ENCODE measurements at places on chromosomes 1 and 21.
A peak's percentile ranks its signal among the peaks of the same experiment; 100 is the strongest.

DNA sequence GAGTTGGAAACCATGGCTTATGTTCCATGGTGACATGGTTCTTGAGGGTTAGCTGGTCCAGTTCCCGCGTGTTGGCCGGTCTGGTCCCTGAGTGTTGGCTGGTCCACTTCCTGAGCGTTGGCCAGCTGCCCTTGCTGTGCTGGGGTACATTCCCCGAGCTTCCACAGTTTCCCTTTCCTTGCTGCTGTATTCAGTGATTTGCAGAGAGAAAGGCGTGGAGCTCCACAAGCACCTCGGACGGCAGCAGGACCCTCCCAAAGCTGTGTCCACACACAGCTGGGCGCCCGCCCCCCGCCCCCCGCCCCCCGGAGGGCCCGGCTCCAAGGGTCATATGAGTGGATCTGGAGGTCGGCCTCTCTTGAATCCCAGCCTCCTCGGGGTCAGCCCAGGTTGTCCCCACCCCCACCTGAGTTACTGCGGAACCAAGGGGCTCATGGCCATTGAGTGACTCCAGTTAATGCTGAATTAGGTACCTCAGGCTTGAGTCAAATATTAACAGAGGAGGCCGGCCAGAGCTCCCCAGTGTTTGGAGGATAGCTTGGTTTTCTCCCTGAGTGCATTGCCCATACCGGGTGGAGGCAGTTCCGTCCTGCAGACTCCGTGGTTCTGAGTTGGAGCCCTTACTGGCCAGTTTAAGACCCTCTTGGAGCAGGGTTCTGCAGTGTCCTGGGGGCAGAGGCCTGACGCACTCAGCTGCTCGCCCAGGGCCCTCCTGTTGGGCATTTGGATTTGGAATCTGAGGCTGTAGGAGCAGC is 18.4 kb downstream of the COL18A1 start:
- no peak for DNase-seq

DNA sequence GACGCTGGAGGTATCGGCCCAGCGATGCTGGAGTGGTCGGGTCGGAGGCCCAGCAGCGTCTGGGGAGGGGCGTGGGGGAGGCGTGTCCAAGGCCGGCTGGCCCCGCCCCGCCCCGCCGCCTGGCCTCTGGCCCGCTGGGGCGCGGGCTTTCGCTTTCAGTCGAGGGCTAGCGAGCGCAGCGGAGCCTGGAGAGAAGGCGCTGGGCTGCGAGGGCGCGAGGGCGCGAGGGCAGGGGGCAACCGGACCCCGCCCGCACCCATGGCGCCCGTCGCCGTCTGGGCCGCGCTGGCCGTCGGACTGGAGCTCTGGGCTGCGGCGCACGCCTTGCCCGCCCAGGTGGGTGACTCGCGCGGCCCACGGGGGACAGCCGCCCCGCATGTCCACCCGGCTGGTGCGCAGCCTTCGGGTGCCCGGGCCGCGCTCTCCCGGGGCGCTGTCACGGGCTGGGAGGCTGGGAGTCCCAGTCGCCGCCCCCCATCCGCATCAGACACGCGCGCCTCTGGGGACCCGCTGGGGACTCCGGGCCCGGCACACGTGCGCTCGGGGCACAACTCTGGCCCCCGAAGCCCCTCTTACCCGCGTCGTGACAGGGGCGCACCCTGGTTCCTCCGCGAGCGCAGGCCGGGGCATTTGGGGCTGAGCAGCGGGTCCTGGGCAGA is at the start of gene TNFRSF1B:
Gene TNFRSF1B (plus strand): TSS at position 158 of the 659 bp plus-strand sequence. CDS start 101 bp downstream, at position 259.
- DNase-seq, result peak; percentile 67

DNA sequence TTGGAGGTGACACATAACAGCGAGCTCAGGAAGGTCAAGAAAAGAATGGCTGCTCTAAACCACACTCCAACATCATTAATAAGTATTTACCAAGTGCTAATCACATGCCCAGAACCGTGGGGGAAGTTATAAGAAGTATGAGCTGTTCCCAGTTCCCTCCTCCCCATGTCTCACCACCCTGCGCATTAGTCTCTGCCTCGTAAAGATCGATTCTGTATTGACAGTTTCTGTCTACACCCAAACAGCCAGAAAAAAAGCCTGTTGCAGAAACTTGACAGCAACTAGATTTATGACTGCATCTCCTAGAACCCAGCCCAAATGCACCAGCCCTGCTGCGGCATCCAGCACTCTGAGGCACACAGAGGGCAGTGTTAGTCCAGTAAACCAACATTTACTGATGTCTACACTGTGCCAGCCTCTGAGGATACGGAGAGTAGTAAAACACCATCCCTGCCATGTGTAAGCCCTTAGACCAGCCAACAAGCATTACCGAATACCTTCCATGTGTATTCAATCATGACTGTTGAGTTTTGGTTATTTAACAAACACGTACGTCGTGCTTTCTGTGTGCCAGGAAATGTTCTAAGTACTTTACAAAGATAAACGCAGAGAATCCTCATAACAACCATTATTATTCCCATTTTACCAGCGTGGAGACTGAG is 63.6 kb upstream of the ZBTB40 start:
- DNase-seq, result no peak

- DNase-seq, result no peak
These were observed 317.2 kb upstream of the NFIA start for GRCh38 chr1:60765204-60765603.

DNA sequence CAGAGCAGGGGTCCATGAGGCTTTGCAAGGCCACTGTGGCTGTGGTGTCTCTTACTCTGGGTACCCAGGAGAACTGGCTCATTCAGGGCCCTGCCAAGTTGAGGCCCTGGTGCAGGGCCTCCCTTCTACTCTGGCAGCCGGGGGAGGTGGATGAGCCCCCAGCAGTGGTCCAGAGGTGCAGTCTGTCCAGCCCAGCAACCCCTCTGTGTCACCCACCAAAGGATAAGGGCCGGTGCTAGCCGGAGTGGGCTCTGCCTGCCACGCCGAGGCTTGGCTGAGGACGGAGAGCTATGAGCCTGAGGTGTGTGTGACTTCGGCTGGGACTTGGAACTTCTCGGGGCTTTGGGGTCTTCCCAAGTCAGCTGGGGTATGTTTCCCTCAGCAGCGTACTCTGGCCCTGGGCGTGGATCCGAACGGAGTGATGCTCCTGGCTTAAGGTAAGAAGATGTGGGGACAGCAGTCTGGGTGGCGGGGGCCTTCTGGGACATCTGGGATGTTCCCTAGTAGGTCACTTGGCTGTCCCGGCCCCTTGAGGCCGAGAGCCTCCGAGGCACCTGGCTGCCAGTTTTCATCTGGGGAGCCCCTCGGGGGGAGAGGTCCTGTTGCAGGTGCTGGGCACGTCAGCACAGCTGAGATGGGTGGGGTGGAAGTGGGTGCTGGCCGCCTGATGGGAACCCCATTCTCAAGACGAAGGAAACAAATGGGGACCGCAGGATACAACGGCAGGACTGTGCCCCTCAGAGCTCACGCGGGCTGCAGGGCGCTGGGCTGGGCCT is 25.9 kb downstream of the RUNX3 start:
- DNase-seq, result no peak

- DNase-seq, result no peak
These were observed 99.1 kb downstream of the ASTN1 start for GRCh38 chr1:177065430-177065829.

DNA sequence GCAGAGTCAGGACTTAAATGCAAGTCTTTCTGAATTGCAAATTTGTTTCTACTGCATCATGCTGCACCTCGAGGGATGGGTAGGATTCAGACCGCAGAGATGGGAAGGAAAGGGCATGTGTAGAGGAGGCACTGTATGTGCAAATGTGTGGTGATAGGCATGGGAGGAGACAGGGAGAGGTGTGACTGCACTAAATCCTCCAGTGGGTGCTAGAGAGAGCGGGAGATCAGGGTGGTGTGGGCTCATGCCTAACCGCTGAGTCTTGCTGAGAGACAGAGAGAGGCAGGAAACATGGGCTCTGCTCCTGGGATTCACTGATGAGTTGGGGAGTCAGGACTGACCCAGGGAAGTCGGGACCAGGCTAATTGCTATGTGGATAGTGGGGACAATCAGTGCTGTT is 61.1 kb downstream of the PTPRU start:
- DNase-seq, result no peak

GRCh38 chr1:110176299-110176956 is 26.1 kb downstream of the SLC6A17 start:
- no peak for DNase-seq

DNA sequence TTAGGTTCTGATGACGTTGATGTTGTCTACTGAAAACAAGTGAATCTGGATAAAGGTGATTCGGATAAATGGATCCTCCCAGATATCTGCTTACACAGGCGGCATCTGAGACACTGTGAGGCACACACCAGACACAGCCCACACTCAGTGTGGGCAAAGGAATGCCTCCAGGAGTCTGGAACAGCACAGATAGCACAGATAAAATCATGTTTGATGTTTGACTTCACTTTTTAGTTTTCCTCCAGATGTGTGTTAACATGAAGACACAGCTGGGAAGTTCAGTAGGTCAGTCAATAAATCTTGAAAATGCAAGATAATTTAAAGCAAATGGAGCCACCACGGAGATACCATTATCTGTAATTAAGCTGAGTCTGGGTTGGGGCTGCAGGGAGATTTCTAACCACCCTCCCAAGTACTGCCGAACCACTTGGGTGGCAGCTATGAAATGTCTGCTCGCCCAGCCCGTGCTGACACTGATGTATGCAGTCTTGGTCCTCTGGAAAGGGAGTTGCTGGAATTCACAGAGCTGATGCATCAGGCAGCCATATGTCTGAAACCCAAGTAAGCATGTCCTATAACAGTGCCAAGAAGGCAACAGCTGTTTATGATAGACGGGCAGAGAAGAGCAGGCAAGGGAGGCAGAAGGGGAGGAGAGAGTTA is 11.7 kb downstream of the CAPN9 start:
- no peak for DNase-seq

GRCh38 chr1:156486421-156487344 is 13.9 kb downstream of the MEF2D start:
- DNase-seq, result no peak

- DNase-seq, result no peak
These were observed 33.8 kb downstream of the HHAT start for GRCh38 chr1:210362526-210362925.

DNA sequence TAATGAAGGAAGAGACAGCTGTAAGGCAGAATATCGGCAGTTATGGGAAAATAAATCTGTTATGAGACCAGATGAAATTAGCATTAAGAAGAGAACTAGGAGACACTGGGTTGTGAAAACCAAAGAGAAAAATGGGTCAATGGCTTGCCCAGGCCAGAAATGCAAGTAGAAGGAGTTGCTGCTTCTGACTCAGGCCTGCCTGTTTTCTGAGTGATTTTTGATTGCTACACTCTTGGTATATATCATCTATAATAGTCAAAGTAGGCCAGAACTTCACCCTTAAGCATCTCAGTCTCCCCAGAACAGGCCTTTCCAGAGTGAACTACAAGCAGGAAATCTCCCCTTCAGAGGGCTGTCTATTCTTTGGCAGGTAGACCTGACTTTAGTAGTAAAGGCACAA is 107.0 kb downstream of the NRIP1 start:
- no peak for DNase-seq

- no peak for DNase-seq
These were observed 77.7 kb downstream of the PRRX1 start for GRCh38 chr1:170741678-170742077.

DNA sequence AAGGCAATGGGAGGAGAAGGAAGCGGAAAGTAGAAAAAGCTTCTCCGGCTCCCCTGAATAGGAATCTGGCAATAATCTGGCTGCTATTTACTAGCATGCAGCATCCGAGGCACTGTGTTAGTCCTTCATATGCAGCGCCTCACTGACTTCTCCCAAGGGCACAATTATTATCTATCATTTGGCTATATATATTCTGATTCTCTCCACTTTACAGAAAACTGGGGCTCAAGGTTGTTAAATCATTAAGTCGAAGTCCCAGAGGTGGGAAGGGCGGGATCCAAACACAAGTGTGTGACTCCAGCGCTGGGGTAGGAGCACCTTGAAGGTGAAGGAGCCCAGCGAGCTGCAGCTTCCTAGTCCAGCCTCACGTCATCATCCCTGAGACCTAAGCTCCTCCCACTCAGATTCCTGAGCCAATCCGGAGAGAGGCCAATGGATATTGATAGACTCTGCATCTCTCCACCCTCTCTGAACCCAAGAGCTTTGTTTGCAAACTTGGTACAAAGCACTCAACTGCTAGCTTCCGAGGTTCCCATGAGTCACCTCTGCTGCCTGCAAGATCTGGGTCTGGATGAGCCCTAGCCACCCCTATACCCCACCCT is 16.6 kb upstream of the EYA3 start:
- DNase-seq, result no peak

- no peak for DNase-seq
These were observed 80.3 kb downstream of the GLIS1 start for GRCh38 chr1:53658489-53659230.

GRCh38 chr1:66890621-66891020 is 34.0 kb downstream of the DNAI4 start:
- no peak for DNase-seq

GRCh38 chr1:198915327-198916231 is 276.7 kb downstream of the PTPRC start:
- DNase-seq, result no peak

DNA sequence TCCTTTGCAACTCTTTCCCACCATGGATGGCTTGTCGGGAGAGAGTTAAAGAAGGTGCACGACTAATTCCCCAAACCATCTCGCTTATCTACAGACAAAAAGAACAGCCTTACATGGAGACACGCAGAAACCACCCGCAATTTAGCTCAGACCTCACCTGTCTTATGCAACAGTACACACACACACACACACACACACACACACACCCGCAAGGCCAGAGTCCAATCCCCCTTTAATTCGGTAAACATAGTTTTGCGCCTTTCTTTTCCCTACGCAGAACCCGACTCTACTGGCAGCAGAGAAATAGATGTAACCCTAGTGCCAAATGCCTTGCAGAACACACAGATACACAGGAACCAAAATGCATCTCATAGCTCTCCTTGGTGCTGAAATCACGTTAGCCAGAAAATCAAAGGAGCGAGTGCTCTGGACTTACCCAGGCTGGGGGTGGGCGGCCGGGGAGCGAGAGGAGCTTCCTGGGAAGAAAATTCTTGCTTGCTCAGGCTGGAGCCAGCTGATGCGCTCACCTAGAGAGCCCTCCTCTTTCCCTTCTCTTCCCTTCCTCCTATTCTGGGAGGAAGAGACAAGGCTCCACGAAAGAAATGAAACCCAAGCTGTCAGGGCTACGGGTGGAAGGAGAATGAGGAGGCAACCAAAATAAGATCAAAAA is 470 bp downstream of the TNR start:
- no peak for DNase-seq

- no peak for DNase-seq
These were observed 40.5 kb downstream of the UBE2G2 start for GRCh38 chr21:44761011-44761729.

DNA sequence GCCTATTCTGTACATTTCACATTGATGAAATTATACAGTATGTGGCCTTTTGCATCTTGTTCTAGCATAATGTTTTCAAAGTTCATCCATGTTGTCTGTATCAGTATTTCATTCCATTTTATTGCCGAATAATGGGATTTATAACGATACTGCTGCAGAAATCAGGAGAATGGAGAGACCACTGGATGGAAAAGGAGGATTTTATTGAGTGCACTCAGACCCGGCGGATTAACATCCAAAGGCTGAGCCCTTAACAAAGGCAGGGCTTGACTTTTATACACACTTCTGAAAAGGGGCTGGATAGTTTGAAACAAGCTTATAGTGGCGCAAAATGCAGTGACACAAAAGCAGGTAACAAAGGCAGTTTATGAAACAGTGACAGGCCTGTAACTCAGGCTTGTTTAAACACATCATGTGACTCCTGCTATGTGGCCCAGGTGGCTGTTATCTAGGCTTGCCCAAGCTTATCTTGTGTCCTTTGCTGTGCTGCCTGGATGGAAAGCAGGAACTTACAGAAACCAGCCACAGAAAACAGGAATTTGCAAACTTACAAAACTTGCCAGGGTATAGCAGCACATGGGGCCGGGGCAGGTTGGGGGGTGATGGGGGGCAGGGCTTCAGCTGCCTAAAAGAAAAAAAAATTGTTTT is 32.8 kb upstream of the KCNJ15 start:
- DNase-seq, result no peak

- no peak for DNase-seq
These were observed 43.1 kb upstream of the PIGC start for GRCh38 chr1:172486805-172487454.
